ENCODE measurements at places on chromosomes 7 and 10.

DNA sequence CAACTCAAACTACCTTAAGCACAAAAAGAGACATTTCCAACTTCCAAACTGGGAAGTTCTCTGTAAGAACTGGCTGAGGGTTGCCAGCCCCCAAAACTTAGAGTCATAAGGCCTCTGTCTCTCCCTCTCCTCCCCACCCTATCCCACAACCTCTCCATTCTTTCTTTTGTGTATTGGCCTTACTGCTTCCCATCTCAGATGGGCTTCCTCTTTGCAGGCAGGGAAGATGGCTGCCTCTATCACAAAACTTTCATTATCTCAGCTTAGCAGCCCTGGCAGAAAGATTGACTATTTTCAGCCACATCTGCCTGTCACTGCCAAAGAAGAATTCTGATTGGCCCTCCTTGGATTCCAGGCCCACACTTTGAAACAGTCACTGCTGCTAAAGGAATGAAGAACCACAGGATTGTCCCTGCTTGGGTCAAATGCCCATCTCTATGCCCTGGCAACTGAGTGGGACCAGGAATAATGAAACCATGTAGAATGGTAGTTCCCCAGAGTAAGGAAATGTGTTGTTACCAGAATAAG is 58.0 kb upstream of the PRKAR2B start:
- no peak for DNase-seq

- DNase-seq, result peak; percentile 20
Observed at GRCh38 chr7:72493850-72494661, 81.9 kb upstream of the CALN1 start.

DNA sequence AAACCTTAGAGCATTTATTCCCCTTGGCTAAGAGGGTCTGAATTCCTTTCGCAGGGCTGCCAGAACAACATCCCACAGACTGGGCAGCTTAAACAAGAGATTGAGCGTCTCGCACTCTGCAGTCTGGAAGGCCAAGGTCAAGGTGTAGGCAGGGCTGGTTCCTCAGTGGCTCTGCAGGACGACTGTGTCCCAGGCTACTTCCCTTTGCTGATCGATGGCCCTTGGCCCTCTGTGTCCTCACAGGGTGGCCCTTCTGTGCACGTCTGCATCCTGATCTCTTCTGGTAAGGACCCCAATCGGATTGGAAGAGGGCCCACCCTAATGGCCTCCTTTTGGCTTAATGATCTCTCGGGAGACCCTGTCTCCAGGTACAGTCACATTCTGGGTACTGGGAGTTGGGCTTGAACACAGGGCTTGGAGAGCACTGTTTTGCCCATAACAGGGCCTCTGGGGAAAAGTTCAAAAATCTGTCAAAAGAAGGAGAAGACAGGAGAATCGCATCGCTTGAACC is 35.1 kb upstream of the DNAJB6 start:
- no peak for DNase-seq

DNA sequence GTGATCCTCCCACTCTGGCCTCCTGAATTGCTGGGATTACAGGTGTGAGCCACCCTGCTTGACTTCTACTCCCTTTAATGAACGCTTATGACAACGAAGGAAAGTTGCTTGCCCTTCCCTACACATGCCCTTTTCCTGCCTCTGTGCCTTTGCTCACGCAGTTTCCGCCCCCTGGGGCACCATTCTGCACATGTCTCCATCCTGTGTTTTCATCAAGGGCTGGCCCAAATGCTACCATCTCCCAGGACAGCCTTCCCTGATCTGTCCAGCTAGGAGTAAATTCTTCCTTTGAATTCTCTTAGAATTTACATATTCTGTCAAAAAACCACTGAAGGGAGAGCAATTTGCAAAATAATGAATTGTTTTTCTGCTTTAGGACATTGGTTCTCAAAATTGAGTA is 50.0 kb upstream of the KMT2C start:
- DNase-seq, result no peak

GRCh38 chr10:17643339-17643754 is 604 bp upstream of the STAM start:
- peak; percentile 19 for DNase-seq

- no peak for DNase-seq
Observed at GRCh38 chr10:131901181-131901829, 497 bp downstream of the PPP2R2D start.

- no peak for DNase-seq
Observed at GRCh38 chr10:101920546-101920945, 76.9 kb upstream of the KCNIP2 start.
